Fibroblast of gingiva (primary cell): ENCODE measurements at places on chromosomes 2 and 18.
A peak's percentile ranks its signal among the peaks of the same experiment; 100 is the strongest.

DNA sequence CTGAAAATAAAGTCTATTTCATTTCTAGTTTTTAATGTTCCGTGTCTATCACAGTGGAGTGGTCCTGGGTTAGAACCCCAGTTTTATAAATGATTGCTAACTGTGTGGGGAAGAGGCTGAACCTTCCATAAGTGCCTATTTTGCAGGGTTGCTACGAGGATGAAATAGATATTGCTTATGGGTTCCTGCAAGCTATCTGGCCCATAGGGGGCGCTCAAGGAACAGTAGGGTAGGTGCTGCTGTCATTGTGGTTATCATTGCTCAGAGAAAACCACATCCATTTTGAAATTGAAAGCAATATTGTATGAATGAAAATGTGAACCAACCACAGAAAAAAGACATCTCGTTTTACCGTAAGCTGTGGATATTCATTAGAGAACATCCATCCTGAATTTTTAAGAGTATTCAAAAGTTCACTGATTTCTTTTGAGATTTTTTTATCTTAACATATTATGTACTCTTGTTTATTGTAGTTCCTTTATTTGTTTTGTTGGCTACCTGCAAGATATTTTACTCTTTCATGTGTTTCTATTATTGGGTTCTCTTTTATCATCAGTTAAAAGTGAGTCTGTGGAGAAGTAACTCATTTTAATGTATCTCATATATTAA, 261.6 kb downstream of the NAPG start:
- DNase-seq: peak; percentile 19

GRCh38 chr2:220785178-220785577, 786.9 kb downstream of the EPHA4 start:
- DNase-seq: no peak

GRCh38 chr2:191977754-191978153, 130.9 kb upstream of the CAVIN2 start:
- peak; percentile 27 for DNase-seq

- DNase-seq: no peak
These were observed 35.5 kb downstream of the ZNF532 start for GRCh38 chr18:58900015-58900649.

- peak; percentile 40 for DNase-seq
These were observed 22.0 kb downstream of the TSPYL6 start for GRCh38 chr2:54233832-54234649.

- no peak for DNase-seq
These were observed 63.4 kb upstream of the OTOS start for GRCh38 chr2:240203788-240204270.

- DNase-seq: no peak
These were observed 118.4 kb downstream of the SH3BP4 start for GRCh38 chr2:235070063-235070706.

DNA sequence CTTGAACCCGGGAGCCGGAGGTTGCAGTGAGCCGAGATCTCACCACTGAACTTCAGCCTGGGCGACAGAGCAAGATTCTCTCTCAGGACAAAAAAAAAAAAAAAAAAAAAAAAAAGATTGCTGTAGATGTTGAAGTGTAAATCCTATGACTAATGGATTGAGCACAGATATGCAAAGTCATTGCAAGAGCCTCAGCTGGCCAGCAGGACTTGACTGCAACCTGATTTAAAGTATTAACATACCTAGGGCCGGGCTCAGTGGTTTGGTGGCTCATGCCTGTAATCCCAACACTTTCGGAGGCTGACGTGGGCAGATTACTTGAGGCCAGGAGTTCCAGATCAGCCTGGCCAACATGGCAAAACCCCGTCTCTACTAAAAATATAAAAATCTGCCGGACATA, 103.4 kb upstream of the MSH2 start:
- DNase-seq: peak; percentile 69

GRCh38 chr2:189959450-189959849, 103.1 kb downstream of the MSTN start:
- no peak for DNase-seq

DNA sequence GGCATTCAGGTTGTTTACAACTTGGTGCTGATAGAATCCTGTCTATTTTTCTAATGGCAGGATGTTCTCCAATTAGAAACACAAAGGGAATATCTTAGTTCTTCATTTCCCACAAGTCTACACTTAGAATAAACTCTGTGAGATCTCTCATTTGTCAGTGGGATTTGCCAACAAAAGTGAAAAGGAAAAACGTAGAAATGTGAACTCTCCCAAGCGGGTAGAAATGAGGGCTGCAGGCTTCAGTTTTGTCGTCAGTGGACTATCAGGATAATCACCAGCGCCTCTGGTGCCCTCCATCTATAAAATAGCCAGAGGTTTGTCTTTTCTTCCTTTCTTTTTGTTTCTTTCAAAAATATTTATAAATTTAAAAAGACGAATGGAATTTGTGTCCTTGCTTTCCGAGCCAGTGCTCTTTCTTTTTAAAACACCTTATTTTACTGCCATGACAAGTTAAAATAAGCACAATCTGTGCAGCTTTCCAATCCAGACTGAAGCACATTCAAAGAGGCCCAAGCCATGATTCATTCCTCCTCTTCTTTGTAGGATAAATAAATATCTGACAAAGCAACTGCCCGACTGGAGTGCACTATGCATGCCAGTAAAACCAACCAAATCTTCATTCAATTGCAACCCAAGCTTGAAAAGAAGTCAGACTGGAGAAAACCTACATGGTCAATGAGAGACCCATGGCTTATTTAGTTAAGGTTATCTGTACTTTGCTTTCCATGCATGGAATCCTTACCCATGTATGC, 185.8 kb downstream of the ANKRD44 start:
- DNase-seq: peak; percentile 51

- no peak for DNase-seq
These were observed 15.8 kb downstream of the DGKD start for GRCh38 chr2:233369897-233370685.

DNA sequence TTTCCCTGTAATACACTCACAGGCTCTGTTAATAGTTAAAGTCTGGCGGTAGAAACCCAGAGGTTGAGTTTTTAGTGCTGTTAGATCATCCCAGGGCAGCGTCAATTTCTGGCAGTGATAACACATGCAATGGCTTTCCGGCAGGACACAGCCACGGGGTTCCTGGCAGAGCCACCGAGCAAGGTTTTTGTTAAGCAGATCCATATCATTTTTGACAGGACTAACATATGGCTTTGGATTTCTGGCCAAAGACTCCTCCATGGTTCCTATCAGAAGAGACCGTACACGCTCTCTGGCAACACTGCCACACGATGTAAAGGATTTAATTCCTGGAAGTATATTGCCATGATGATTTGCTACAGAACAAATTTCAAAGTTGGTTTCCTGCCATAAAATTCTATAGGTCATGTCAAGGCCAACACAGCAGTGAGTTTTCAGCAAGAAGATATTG, 854.3 kb downstream of the LRRTM4 start:
- DNase-seq: no peak

GRCh38 chr2:99619151-99619550, 129.3 kb upstream of the REV1 start:
- no peak for DNase-seq
